ENCODE measurements at places on chromosomes 2 and 18.

DNA sequence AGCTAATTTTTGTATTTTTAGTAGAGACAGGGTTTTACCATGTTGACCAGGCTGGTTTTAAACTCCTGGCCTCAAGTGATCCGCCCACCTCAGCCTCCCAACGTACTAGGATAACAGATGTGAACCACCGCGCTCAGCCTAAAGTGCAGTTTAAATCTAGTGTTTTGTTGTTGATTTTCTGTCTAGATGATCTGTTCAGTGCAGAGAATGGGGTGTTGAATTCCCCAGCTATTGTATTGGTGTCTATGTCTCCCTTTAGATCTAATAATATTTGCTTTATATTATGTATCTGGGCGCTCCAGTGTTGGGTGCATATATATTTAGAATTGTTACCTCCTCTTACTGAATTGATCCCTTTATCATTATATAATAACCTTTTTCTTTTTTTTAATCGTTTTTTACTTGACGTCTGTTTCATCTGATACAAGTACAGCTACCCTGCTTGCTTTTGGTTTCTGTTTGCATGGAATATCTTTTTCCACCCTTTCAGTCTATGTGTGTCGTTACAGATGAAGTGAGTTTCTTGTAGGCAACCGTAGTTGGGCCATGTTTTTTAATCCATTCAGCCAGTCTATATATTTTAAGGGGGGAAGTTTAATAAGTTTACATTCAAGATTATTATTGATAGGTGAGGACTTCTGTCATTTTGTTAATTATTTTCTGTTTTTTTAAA is 34.3 kb downstream of the GALM start:
- DNase-seq = no peak

DNA sequence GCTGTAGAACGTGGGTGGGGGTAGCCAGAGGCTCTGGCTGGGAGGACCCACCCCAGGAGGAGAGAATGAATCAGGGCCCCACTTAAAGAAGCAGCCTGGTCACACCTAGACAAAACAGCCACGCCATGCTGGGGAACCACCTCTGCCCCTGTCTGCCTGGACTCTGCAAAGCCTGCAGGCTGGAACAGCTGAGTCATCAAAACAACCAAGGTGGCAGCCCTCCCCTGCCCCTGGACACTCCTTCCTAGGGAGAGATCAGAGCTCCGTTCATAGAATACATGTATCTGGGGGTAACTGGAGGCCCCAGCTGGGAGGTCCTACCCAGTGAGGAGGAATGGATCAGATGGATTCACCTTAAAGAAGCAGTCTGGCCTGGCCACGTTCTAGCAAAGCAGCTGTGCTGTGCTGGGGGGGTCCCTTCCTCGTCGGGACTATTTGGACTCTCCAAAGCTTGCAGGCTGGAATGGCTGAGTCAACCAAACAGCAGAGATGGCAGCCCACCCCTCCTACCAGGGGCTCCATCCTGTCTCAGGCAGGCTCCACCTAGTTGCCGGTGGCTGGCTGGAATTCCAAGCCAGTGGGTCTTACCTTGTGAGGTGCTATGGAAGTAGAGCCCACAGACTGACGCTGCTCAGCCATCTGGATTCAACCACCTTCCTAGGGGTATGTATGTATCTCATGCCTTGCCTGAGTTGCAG is 50.5 kb upstream of the NT5C1B start:
- no peak for DNase-seq

GRCh38 chr18:34991561-34991960 is 49.7 kb upstream of the MAPRE2 start:
- DNase-seq = no peak

- no peak for DNase-seq
Measured at GRCh38 chr2:240930631-240931318, 24.6 kb downstream of the CROCC2 start.

GRCh38 chr2:176781570-176782217 is 430.9 kb upstream of the HNRNPA3 start:
- DNase-seq = no peak

DNA sequence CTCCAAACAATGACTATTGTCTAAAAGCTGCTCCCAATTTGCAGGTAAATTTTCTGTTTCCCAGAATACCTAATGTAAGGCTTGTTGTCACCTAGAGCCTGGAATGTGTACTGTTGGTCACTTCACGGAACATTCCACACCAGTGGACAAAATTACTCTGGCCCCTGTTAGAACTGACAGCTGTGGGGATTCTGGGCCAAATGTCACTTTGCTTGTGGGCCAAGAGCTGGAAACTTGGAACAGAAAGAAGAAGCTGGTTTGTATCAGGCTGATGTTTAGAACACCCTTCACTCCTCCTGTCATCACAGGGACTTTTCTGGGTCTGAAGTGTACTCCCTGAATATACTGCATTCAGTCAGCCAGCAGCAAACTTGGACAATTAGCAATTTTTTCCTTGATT is 495.6 kb upstream of the SYT4 start:
- no peak for DNase-seq

DNA sequence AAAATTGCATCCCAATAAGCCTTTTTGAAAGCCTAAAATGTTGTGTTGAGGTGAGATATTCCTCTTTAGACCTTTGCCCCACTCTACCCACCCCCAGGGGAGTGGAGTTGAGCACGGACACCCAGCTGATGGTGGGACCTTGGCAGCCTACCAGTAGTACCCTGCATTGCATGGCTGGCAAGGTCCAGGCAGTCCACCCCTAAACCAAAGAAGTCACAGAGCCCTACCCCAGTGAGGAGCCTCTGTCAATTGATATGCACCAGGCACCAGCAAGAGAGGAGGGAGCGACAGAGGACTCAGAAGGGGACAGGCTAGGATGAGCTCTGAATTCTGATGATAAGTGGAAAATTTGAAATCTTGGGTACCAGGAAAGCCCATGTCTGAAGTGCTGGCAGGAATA is 38.6 kb downstream of the MARCO start:
- DNase-seq = no peak

Data from NCI-H526 (cell line).